ENCODE measurements at places on chromosomes 13 and 19. TPM values are rescaled to one million over a fixed set of nuclear protein-coding genes. Genes with fewer than 3 reads are reported as not detected.

DNA sequence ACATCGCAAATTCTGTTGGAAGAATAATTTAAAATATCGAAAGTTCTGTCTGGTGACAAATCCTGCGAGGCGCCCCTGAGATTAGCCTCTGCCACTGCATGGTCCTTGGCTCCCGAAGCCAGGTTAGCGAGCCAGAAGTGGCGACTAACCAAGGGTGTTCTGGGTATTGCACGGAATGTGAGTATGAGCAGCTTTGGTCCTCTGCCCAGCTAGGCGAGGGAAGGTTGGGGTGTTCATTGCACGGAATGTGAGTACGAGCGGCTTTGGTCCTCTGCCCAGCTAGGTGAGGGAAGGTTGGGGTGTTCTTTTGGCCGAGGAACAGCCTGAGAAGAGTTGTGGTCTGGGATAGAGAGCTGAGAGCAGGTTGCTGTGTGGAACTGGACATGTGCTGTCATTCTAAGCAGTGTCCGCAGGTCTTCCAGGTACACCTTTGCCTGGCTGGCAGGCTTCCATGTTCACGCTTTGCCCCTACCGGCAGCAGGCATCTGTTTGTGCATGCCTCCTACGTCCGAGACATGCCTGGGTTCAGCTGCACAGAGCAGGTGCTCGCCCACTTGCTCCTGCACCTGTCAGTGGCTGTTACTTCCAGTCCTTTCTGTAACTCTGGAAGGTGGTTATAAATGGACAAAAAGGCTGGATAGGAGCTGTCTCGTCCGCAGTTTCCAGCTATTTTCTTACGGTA lies 18.3 kb upstream of the TEX29 start:
- no peak for DNase-seq

Gene ZNF100
- 9.0 TPM for polyA plus RNA-seq

Gene OR7G1
- not detected for polyA plus RNA-seq

Gene ZNF135
- 26.6 TPM for polyA plus RNA-seq

GRCh38 chr19:12639901-12640613 lies 26.5 kb downstream of the MAN2B1 start:
- DNase-seq = peak; percentile 56

DNA sequence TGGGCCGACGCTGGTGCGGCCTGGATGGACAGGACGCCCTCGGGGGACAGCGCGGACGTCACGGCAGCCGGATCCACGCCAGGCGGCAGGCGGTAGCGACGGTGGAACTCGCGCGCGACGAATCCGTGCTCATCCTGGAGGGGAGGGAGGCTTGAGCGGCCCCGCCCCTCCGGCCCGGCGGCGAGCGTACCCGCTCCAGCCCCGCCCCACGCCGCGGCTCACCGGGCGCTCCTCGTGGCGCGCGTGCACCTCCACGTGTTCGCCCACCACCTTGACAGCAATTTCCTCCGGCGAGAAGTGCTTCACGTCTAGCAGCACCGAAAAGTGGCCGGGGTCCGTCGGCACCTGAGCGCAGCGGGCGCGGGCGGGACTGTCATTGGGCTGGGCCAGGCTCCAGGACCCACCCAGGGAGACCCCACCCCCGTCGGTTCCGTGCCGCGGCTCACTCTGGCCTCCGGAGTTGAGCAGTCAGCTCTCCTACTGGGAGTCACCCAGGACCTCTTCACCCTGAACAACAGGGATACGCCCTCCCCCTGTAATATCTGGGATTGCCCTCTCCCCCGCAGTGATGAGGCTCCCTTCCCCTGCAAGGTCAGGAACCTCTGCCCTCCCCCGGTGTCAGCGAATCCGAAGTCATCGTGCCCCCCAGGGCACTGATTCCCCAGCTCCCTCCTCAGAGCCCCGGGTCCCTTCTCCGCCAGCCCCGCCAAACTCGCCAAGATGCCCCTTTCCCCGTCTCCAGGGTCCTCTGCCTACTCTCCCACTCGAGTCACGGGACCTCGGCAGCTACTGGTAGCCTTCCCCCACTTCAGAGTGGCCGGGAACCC lies 1.1 kb downstream of the HSPB6 start:
- DNase-seq = peak; percentile 53

- DNase-seq = no peak
Observed at GRCh38 chr13:40063278-40063698, 407.8 kb downstream of the COG6 start.

Gene KEAP1
- 76.7 TPM for polyA plus RNA-seq

Gene FCAR
- polyA plus RNA-seq = 0.72 TPM

DNA sequence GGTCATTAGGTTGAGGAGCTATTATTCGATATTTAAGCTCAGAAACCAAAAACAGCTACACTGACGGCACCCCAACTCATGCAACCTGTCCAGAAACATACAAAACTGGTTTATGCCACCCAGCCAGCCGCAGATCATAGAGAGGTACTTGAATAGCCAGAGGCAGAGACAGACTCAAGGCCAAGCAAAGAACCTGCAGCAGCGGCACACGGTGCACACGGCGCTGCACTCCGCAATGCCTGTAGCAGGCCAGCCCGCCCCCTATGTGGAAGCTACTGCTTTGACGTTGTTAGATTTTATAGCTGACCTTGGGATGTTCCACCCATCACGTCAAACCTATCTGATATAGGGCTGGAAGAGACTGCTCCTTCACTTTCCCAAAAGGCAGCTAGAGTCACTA lies 11.9 kb upstream of the DHRS12 start:
- DNase-seq = no peak

DNA sequence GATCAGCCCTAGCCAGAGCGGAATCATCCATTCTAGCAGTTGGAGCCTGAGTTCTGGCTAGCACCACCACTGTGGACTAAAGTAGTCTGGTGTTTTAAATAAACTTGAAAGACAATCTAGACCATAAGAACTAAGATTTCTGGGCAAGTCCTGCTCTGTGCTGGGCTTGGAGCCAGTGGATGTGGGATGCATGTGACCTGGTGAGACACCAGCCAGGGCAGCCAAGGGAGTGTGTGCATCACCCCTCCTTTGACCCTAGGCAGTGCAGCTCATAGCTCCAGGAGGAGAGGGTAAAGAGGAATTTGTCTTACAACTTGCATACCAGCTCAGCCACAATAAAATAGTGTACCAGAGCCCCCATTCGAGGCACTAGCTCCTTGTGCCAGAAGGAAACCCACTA lies 21.0 kb downstream of the ITGBL1 start:
- no peak for DNase-seq

Gene CEACAM20
- polyA plus RNA-seq = not detected

GRCh38 chr13:67221630-67222226 lies 8.4 kb downstream of the PCDH9 start:
- DNase-seq = no peak

GRCh38 chr19:5932609-5933262 lies 18.7 kb downstream of the CAPS start:
- DNase-seq = no peak

GRCh38 chr13:94710065-94710781 lies 2.1 kb downstream of the SOX21 start:
- no peak for DNase-seq

- DNase-seq = no peak
Observed at GRCh38 chr19:13883516-13884064, 6.7 kb downstream of the NANOS3 start.

Gene MIA
- polyA plus RNA-seq = 3.6 TPM

All from right lung (tissue), 10 donors.